ENCODE measurements at places on chromosomes 7 and 10.

GRCh38 chr10:80590585-80591125 lies 53.0 kb downstream of the SH2D4B start:
- no peak for DNase-seq

DNA sequence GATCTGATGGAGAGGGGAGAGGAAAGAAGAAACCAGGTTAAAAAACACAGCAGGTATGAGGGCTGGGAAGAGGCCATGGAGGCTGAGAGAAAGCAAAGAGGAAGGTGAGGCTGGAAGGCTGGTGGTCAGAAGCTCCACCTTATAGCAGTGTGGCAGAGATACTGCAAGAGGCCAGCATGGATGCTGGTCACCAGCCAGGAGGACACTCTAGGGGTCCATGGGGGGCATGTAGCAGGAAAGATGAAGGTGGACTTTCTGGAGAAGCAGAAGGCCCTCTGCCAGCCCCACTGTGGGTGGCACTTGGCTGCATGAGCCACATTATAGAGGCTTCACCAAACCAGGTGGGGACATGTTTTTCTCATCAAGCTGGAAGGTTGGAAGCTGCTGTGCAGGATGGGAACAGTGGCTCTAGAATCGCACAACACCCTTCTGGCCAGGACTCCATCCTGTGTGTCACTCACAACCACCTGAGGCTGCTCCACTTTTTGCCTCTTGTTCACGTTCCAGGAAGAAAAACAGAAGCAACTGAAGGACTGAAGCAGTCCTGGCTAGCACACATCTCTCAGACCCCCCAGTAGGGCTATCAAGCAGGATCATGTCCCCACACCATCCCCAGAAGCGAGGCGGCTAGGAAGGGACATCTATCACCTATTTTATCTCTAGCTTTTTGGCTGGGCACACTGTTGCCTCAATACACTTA lies 587.5 kb upstream of the MGMT start:
- DNase-seq: no peak

- no peak for DNase-seq
Observed at GRCh38 chr10:74177140-74177677, 26.2 kb downstream of the ADK start.

DNA sequence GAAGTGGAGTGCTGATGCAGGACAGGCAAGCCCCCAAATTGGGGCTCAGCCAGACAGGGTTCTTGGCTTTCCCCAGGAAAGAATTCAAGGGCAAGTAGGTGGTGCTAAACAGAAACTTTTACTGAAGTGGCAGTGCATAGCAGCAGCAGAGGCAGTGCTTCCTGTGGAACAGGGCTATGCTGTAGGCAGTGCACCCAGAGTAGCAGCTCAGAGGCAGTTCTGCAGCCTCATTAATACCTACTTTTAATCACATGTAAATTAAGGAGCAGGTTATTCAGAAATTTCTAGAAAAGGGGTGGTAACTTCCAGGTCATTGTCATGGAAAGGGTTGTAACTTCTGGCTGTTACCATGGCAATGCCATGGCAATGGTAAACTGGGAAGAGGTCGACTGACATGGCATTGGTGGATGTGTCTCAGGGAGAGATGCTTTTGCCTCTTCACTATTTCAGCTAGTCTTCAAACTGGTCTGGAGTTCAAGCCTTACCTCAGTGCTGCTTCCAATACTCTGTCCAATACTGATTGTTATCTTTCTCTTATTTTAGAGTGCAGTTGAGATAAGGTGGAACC lies 29.2 kb downstream of the PRSS58 start:
- DNase-seq: no peak

GRCh38 chr7:151386301-151387160 lies 23.3 kb downstream of the WDR86 start:
- no peak for DNase-seq

DNA sequence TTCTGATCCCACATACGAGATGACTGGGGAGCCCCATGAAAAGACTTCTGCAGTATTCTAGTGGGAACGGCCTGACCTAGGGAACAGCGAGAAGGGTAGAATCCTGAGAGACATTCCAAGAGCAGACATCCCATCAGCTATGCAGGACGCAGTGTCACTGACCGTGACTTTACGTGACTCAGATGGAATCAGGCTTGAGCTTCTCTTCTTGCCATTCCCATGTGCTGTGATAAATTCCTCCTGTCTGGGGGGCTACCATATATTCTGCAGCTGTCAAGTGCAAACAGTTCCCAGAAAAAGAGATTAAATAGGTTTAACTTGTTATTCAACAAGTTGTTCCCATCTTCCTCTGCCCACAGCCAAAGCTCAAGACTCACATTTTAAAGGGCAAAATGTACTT lies 73.1 kb upstream of the PDE1C start:
- no peak for DNase-seq
